Left ventricle myocardium inferior (tissue), 1 donor: ENCODE measurements at places on chromosomes 13 and 19.

DNA sequence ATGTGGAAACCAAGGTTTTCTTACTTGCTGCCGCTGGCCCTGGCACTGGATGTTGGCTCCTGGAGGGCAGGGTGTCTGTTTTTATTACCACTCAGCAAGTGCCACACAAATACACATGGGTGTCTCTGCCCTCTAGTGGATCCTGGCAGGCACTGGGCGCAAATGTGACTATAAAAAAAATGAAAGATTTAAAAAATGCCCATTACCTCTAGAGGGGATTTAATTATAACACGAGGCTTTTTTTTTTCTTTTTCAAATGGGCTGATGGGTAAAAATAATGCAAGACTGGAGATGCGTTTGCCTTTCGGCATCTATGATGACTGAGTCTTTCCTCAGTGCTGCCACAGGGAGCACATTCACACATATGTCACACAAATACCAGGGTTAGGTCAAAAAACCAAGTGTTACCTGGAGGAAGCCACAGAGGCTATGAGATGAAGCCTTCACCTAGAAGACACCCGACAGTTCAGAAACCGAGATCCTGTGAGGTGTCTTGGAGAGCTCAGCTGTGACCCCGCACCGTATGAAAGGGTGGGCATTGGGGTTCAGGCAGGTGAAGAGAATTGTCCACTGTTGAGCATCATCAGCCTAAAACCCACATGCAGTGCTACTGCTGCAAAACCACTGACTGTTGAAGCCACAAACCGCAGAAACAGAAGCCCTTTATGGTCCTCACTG is 25.7 kb downstream of the CHAMP1 start:
- H3K27ac ChIP-seq = no peak overlapping the region
- no peaks in the 10 kb centered on the region for H3K4me1 ChIP-seq
- H3K27me3 ChIP-seq = no peaks in the 10 kb centered on the region

DNA sequence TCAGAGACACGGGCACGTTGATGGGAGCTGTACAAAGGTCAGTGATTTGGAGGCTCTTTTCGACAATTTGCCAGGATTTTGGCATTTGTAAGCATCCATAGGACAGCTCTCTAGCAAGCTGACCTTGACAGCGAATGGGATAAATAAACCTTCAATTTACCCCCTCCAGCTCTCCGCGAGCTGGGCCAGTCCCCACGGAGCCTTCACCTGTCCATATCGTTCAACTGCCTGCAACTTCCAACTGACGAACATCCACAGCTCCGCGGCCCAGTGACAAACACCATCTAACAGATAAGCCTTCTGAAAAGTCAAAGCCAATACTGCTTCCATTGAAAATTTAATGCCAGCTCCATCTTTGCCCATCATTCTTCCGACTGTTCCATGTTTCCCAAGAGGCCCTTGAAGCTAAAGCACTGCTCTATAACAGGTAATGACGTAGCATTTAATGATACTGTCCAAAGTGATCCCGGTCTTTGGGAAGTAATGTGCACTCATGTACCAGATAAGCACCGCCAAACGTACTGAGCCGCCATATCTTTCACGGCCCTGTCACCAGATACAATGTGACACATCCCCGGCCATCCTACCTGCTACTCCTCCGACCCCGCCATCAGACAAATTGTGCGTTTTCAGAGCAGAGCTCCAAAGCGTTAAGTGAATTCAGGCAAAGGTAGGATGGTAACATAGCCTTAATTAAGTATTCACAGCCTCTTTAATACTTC is 365.3 kb upstream of the ZNF507 start:
- peaks cover under 1% of the 10 kb centered on the region for H3K27me3 ChIP-seq
- H3K36me3 ChIP-seq = no peaks in the 10 kb centered on the region
- no peak overlapping the region for H3K4me3 ChIP-seq
- no peak overlapping the region for H3K27ac ChIP-seq

GRCh38 chr13:98142380-98143156 is at the start of gene FARP1:
TSS of gene FARP1 (plus strand) at chr13:98143094. CDS start at chr13:98213243, 70,149 bp downstream.
- H3K4me1 ChIP-seq = peaks cover 30% of the 10 kb centered on the region
- H3K27me3 ChIP-seq = no peaks in the 10 kb centered on the region
- peak within 1 kb of the TSS; percentile 82 for H3K27ac ChIP-seq

GRCh38 chr19:778910-779653 is 18.2 kb upstream of the PTBP1 start:
- peak overlapping the region; percentile 42 for H3K4me3 ChIP-seq
- no peaks in the 10 kb centered on the region for H3K36me3 ChIP-seq
- H3K27ac ChIP-seq = peak overlapping the region; percentile 76
- peaks cover 35% of the 10 kb centered on the region for H3K4me1 ChIP-seq
- H3K27me3 ChIP-seq = peaks cover 16% of the 10 kb centered on the region

DNA sequence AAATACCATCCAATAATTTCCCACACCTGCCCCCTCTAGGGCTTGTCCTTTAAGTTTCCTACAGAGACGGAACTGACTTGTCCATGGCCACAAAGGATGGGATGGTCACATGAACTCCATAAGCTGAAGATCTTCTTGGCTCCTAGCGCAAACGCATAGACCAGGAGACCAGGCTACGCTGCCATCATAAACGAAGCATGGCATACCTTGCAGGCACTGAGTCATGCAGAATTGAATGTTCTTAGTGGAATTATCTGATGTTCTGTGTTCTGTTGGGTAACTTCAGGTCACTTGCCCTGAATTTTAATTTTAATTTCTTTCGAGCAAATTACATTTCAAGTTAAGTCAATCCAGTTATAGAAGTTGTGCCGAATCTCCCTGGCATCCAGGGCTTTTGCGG is 96.4 kb upstream of the STARD13 start:
- DNase-seq = no peak
- H3K36me3 ChIP-seq = no peaks in the 10 kb centered on the region
- no peak overlapping the region for H3K4me3 ChIP-seq
- no peaks in the 10 kb centered on the region for H3K27me3 ChIP-seq
- no peak overlapping the region for H3K27ac ChIP-seq

- H3K4me3 ChIP-seq = no peak overlapping the region
- no peak overlapping the region for H3K27ac ChIP-seq
- no peaks in the 10 kb centered on the region for H3K27me3 ChIP-seq
- no peak for DNase-seq
- no peaks in the 10 kb centered on the region for H3K4me1 ChIP-seq
- H3K36me3 ChIP-seq = no peaks in the 10 kb centered on the region
Observed at GRCh38 chr13:106898231-106898630, 330.3 kb upstream of the ARGLU1 start.

DNA sequence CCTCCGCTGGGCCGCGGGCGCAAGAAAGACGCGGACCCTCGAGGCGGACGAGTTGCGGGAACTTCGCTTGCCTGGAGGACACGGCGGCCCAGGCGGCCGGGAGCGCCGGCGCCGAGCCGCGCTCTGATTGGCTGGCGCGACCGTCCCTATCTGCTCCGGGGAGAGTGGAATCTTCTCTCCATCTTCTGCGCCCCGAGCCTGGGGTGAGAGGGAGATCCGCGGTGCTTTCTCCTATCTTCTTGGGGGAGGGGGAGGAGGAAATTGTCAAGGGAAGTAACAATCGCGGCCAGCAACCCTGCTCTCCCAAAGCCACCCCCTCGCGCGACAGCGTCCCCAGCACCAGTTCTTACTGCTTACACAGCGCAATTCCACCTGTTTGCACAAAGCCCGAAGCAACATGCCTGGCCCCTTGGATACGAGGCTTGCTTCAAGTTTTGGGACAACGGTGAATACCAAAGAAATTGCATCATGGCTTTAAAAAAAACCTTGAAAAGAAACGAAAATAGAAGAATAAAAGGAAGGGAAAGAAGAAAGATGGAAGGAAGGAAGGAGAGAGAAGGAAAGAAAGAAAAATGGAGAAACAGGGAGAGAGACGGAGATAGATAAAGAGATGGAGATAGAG is 4.8 kb downstream of the SOX21 start:
- peaks cover 41% of the 10 kb centered on the region for H3K4me1 ChIP-seq
- H3K4me3 ChIP-seq = peak overlapping the region; percentile 40
- no peaks in the 10 kb centered on the region for H3K36me3 ChIP-seq
- DNase-seq = no peak
- peaks cover 100% of the 10 kb centered on the region for H3K27me3 ChIP-seq
- no peak overlapping the region for H3K27ac ChIP-seq

DNA sequence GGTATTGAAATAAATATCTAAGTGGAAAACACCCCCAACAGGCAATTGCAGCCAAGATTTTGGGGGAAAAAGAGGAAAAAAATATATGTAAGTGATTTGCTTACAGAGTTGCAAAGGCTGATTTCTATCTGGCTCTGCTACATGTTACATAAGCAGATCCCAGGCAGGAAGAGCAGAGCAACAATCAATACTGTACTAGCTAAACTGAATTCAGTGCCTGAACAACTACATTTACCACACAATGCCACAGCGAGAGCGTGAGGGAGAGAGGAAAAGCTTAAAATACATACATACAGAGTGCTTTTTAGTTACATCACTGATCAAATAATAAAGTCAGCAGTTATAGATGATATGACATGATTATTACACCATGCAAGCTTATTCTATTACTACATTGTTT is 665.6 kb upstream of the ARGLU1 start:
- no peaks in the 10 kb centered on the region for H3K4me1 ChIP-seq
- H3K4me3 ChIP-seq = no peak overlapping the region

DNA sequence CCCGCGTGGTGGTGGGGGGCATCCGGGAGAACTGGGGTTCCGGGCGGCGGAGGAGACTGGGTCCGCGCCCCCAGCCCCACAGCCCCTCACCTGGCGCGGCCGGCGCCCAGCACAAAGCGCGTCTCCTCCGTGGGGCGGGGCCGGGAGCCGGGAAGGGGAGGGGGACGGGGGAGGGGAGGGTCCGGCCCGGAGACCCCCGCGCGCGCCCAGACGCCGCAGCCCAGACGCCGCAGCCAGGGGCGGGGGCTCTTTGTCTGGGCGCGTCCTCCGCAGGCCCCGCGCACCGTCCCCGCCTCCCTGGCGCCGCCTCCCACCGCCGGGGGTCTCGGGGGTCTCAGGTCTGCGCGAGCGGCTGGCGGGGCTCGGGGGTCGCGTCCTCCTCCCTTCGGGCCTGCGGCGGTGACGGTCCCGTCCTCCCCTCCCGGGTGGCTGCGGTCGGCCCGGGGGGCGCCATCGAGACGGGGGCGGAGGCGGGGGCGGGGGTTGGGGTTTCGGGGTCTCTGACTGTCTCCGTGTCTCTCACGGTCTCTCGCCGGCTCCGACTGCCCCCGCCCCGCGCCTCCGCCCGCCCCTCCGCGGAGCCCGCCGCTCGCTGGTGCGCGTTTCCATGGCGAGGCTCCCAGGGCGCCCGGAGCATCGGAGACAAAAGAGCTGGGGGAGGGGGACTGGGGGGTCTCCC is at the start of gene PLPPR3:
Gene PLPPR3, minus strand, starts transcription at position 131 of the 679 bp plus-strand sequence. CDS start 396 bp downstream, outside the sequence.
- H3K36me3 ChIP-seq = no peaks in the 10 kb centered on the region
- H3K4me3 ChIP-seq = peak within 1 kb of the TSS; percentile 63
- DNase-seq = no peak
- no peak within 1 kb of the TSS for H3K27ac ChIP-seq
- H3K4me1 ChIP-seq = peaks cover 15% of the 10 kb centered on the region

- H3K27ac ChIP-seq = peak overlapping the region; percentile 89
- no peak for DNase-seq
- H3K4me1 ChIP-seq = peaks cover 19% of the 10 kb centered on the region
- H3K27me3 ChIP-seq = peaks cover 42% of the 10 kb centered on the region
- peak overlapping the region; percentile 87 for H3K4me3 ChIP-seq
- peaks cover 17% of the 10 kb centered on the region for H3K36me3 ChIP-seq
Observed at GRCh38 chr19:51905206-51905605, 389 bp upstream of the ZNF649 start.

DNA sequence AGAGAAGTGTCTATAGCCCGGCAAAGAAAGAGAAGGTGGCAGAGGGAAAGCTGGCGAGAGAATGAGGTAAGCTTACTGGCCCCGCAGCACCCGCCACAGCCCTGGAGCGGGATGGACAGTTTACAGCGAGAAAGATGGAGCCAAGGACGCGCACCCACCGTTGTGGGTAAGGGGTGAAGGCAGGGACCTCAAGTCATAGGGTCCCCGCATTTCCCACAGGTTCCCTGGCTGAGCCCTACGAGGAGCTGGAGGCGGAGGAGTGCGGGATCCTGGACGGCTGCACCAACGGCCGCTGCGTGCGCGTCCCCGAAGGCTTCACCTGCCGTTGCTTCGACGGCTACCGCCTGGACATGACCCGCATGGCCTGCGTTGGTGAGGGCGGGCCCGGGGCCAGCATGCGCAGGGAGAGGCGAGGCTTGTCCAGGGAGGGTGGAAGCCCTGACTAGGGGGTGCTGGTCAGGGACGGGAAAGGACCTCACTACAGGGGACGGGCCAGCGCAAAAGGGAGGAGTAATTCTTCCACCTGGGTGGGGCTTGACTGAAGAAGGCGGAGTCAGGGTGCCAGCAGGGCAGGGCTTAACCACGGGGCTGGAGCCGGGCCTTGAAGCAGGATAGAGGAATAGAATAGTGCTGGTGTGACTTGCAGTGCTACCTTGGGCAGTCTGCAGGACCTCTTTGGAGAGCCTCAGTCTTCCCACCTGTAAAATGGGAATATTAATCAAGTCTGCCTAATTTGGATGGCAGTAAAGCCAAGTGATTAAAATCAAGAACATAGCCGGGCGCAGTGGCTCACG is 26.5 kb downstream of the LTBP4 start:
- no peak overlapping the region for H3K4me3 ChIP-seq
- peaks cover 66% of the 10 kb centered on the region for H3K36me3 ChIP-seq
- H3K27me3 ChIP-seq = no peaks in the 10 kb centered on the region
- no peak for DNase-seq
- peaks cover 8% of the 10 kb centered on the region for H3K4me1 ChIP-seq

DNA sequence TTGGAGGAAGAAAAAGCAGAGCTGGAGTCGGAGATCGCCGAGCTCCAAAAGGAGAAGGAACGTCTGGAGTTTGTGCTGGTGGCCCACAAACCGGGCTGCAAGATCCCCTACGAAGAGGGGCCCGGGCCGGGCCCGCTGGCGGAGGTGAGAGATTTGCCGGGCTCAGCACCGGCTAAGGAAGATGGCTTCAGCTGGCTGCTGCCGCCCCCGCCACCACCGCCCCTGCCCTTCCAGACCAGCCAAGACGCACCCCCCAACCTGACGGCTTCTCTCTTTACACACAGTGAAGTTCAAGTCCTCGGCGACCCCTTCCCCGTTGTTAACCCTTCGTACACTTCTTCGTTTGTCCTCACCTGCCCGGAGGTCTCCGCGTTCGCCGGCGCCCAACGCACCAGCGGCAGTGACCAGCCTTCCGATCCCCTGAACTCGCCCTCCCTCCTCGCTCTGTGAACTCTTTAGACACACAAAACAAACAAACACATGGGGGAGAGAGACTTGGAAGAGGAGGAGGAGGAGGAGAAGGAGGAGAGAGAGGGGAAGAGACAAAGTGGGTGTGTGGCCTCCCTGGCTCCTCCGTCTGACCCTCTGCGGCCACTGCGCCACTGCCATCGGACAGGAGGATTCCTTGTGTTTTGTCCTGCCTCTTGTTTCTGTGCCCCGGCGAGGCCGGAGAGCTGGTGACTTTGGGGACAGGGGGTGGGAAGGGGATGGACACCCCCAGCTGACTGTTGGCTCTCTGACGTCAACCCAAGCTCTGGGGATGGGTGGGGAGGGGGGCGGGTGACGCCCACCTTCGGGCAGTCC is 5.0 kb downstream of the FOSB start:
- no peaks in the 10 kb centered on the region for H3K36me3 ChIP-seq
- H3K27me3 ChIP-seq = peaks cover 31% of the 10 kb centered on the region
- H3K4me1 ChIP-seq = peaks cover 45% of the 10 kb centered on the region

DNA sequence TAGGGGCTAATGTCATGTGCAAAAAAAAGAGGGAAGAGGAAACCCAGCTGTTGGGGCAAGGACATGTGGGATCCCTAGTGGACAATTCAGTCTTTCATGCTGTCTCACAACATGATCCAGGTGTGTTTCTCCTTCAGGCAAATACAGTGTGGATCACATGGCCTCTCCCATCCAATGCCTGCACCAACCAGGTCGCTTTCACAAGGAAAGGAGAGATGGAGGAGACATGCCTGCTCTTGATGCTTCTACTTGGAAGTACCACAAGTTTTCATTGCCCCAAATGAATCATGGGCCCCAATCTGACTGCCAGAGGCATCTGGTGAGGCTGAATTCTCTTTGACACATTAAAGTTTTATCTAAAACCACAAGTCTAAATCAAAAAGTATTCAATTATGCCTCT is 82.1 kb downstream of the DLEU7 start:
- no peak for DNase-seq
- H3K4me1 ChIP-seq = no peaks in the 10 kb centered on the region
- no peaks in the 10 kb centered on the region for H3K36me3 ChIP-seq
- no peak overlapping the region for H3K4me3 ChIP-seq
- no peak overlapping the region for H3K27ac ChIP-seq
